ENCODE measurements at places on chromosomes 6 and 20. TPM values are rescaled to one million over a fixed set of nuclear protein-coding genes. Genes with fewer than 3 reads are reported as not detected.

MATN4 gene
- total RNA-seq = 0.13 TPM

POM121L2 gene
- not detected for total RNA-seq

MYO6 gene
- total RNA-seq = 5.4 TPM

POU5F1 gene
- total RNA-seq = 2.3 TPM

RNF182 gene
- 22.8 TPM for total RNA-seq

TSBP1 gene
- not detected for total RNA-seq

PNPLA1 gene
- 0.11 TPM for total RNA-seq

ARMC12 gene
- 0.35 TPM for total RNA-seq
